ENCODE measurements at places on chromosomes 6 and 20.

- DNase-seq, result no peak
These were observed 422.6 kb downstream of the HTR1B start for GRCh38 chr6:77040568-77041195.

- no peak for DNase-seq
These were observed 210.9 kb upstream of the HDDC2 start for GRCh38 chr6:125512621-125513020.

DNA sequence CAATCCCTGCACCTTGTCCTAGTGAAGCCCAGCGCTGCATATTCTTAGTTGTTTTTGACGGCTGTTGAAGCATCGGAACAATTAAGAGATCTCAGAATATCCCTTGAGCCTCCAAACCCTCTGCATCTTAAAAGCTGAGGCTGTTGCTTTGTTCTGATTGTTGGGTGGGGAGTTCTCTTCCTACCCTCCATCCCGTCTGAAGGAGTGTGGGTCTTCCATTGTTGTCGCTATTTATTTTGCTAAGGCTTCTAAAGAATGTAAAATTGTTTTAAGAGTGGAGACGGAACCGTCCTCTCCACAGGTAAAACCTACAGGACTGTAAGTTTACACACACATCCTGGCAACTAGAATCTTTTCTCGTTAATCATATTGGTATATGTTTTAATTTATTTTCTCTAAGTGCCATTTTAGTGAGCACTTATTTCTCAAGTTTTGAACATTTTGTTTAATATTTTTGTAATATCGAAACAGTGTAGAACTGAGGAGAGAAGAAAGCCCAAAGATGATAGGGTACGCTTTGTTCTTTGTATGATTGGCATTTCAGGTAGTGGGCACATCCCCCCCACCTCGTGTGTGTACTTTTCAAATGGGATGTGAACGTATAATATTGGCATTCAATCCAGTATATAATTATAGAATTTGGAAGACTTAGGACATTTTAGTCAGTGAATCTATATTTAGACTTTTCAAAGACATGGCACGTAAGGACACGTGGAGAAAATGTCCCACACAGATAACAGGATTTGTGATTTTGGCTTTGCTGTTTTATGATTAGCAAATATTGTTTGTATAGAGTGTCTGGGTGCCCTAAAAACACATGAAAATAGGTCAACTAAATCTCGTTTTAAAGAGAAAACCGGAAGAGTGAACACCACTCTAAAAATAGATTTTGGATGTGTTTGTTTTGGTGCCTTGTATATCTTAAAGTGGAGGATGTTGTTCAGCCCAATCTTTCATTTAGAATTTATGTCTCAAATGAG, 1.3 kb downstream of the RNF146 start:
- no peak for DNase-seq

GRCh38 chr6:147717991-147718390, 209.5 kb downstream of the SAMD5 start:
- no peak for DNase-seq

DNA sequence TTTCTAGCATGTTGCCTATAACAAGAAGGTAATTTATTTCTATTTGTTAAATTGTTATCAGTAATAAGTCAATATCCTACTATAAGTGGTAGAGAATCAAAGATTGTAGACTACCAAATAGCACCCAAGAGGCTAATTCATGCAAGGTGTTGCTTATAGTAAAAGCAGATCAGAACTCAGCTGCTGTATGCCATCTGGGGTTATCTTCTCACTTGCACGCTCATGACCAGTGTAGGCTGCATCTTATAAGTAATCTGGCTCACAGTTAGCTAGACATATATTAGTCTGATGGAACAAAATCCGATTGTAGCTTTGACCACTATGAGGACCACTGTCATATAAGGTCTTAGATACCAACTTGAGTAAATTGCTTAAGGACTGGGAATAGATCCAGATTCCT, 17.0 kb downstream of the TOP1 start:
- no peak for DNase-seq

GRCh38 chr20:57896017-57896416, 186.2 kb upstream of the PMEPA1 start:
- no peak for DNase-seq

DNA sequence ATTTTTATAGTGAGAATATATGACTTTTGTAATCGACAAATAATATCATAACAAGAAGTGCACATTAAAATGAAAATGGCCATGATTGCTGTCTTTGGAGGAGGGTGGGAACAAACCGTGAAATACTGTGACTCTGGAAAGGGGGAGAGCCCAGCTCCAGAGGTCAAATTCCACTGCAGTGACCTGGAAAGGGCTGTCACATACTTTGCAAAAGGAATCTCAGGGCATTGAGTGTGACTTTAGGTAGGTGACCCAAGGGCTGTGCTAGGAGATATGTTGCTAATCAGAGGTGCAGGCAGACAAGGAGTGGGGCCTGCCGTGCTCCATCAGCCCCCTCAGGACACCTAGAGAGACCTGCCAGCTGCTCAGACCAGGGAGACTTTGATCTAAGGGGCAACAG, 28.1 kb upstream of the BMP7 start:
- no peak for DNase-seq

GRCh38 chr20:57616143-57616951, 3.9 kb downstream of the ZBP1 start:
- no peak for DNase-seq

GRCh38 chr6:169866668-169867521, 115.5 kb downstream of the ERMARD start:
- DNase-seq, result no peak

Data from effector memory CD4-positive, alpha-beta T cell (primary cell).